Memory B cell (primary cell): ENCODE measurements at places on chromosomes 11 and 22.

DNA sequence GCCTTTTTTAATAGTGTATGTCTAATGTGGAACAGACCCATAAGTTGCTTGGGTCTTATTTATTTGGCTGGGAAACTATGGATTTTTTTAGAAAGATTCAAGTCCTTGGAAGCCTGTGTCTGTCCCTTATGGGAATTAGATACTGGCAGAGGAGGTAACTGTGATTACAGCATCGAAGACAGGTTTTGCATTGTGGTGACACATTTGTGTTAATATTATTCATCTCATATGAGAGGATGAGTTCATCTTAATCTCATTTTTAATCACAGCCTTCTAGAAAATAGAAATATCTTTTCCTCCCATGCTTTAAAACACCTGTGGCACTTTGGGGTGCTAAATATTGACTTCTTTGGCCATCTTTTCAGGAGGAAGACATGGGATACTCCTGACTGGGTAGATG is 9.2 kb downstream of the TAB1 start:
- DNase-seq, result no peak

- no peak for DNase-seq
Measured at GRCh38 chr11:27524155-27524554, 17.6 kb upstream of the LIN7C start.

DNA sequence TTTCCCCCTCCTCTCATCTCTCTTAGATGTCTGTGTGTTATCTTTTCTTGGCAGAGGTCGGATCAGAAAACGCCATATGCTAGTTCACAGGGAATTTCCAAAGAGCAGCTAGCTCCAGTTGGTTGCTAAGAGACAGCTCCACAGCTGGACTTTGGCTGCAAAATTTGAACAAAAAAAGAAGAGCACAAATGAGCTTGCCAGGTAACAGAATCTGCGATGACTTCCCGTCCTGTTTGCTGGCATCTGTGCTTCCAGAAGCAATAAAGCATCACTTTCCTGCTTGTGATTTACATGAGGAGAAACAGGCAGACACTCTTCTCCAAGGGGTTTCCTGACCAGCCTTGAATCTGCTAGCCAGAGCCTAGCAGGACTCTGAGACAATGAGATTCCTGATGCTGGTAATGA is 596.0 kb upstream of the B3GAT1 start:
- DNase-seq, result no peak

DNA sequence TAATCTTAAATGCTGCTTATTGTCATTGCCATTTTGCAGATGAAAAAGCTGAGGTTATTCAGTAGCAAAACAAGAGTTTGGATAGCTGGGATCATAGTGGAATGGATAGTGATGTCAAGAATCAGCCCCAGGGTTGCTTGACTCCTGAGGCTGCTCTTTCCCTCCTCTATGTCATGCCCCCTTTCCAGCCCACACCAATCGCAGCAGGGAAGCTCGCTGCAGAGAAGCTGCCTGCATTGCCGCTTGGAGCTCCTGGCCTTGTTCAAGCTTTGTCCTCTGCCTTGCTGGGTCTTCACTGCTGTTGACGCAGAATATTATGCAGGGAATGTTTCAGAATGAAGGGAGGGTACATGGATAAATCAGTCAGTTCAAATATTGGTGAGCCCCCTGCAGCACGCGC is 128.8 kb upstream of the RASSF10 start:
- no peak for DNase-seq

DNA sequence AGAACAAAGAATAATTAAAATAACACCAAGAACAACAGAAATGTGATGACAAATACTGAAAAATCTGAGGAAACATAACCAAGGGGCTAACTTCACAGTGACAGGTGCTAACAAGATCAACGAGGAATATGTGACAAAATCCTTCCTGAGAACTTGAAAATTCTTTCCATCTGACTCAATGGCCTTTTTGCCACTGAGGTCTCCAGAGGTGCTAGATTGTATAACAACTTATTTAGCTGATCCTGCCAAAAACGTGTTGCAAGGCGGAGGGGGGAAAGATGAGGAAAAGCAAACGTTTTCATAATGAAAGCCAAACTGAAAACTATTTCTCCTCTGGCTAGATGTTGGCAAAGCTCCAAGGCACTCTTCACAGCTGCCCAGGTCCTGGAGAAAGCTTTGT is 364.5 kb downstream of the NTM start:
- no peak for DNase-seq

- DNase-seq, result no peak
Measured at GRCh38 chr11:120538707-120539106, 27.2 kb downstream of the GRIK4 start.

DNA sequence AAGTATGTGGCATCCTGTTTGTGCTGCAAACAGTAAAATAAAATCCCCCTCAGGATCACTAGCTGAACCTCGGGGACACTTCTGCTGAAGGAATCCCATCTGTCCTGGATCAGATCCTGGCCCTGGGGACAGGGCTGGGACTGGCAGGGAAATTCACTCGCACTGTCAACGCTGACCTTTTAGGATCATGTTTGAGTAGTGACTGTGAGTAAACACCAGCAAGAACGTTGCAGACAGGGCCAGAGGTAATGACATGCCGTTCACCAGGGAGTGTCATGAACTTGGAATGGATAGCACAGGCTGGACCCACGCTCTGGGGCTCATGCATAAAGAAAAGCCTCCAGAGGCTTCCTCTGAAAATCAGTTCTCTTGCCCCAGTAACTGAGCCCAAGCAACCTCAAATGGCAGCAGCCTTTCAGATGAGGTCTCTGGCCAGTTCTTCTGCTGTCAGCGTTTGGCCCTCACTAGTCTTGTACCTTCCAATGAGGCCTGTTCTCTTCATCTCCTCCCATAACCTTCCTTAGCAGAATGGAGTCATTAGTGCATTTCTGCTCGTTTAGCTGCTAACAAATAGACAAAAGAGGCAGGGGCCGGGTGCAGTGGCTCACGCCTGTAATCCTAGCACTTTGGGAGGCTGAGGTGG is 51.0 kb upstream of the BARX2 start:
- DNase-seq, result no peak

- no peak for DNase-seq
Measured at GRCh38 chr22:27416511-27417420, 384.8 kb downstream of the MN1 start.

DNA sequence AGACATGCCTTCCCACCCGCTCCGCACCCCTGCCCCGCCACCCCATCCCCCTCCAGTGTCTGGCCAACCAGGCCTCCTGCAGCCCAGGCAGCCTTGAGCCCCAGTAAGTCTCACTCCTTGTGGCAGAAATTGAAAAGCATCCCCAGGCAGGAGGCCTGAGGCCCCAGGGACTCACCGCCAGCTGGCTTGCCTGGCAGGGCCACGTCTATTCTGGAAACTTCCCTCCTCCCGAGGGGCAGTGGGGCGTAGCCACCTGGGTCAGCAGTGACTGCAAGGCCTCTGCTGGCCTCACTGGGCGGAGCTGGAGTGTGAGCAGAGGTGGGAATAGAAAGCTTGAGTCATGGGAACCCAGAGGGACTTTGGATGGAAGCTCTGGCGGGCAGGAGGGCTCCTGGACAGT is 26.3 kb downstream of the ANO1 start:
- no peak for DNase-seq

DNA sequence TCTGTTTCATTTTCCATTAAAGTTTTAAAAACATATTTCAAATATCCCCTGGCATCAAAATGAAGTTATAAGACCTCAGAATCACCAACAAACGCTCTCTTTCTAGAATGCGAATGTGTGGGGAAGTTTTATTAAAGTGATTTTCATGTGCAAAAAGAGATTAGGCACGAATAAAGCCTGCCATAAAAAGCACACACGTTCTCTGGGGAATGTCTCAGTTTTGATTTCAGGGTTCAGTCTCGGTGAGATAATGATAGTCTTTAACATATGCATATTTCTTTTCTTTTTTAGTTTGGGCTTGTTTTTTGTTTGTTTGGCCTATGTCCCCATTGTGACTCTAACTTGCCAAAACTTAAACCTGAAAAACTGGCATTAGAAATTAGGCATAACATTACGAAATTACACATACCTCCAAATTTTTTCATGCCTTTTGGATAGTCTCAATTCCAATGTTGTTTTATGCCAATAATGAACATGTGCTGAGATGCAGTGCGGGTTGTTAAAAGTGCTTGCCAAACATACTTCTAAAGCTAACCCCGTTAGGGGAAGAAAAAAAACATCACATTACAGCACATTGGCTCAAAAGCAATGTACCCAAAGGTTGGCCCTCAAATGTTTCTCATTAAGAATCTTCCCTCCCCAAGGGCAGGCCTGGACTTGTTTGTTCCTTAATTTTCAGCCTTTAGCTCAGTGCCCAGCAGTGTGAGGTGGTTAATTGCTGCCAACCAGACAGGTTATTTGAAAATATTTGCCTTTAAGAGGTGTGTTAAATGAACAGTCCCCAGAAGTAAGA is 33.2 kb upstream of the FBLN1 start:
- no peak for DNase-seq

- DNase-seq, result no peak
Measured at GRCh38 chr22:34608540-34609115, 457.3 kb upstream of the ISX start.

GRCh38 chr11:103433386-103434072 is 324.3 kb downstream of the DYNC2H1 start:
- DNase-seq, result no peak

DNA sequence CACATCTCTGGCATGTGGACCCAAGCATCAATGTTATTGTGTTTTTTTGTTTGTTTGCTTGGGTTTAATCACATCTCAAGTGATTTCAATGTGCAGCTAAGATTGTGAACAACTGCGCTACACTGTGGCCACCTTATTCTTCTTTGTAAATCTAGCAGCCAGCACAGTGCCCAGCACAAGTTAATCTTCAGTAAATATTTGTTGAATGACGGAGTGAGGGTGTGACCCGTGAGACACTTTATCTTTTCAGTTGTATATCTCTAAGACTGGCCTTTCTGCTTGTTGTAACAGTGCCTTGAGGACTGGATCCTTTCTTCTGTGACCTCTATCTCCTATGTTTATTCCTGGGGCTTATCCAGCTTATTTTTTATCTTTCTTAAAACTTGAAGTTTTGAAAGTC is 21.4 kb upstream of the AMOTL1 start:
- no peak for DNase-seq

DNA sequence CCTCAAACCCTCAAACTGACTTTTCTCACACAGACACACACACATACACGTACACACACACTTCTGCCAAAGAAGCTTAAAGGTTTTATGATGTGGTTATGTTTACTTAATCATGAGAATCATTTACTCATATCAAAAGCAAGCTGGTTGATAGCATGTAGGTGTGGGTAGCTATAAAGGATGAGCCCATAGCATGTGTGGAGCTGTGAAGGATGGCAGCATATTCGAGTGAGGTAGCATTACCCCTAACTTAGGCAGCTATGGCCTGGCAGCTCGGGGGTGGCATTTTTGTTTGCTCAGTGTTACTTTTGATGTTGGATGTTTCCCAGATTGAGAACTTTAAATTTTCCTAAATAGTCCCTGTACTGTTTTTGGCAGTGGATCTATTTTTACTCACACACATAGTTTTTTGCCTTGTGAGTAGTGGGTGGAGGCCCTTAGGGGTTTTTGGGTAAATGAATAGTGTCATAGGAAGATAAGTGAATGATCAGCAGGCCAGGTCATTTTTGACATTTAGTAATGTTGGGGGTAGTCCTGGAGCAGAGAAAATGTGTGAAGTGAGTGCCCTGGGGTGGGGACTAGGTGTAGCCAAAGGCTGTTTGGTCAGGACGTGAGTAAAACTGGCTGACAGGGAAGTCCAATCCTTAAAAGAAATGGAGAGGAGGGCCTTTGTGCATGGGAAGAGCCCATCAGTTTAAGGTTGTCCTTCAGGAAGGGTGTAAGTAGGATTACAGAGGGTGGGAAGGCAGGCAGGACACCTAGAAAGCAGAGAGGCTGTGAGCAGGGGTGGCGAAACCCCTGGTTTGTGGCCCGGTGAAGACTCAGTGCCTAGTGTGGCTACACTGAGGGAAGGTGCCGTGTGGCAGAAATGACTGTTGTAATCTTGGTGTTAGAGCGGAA is 7.1 kb downstream of the YWHAH start:
- DNase-seq, result no peak

GRCh38 chr11:134483857-134484256 is 71.8 kb upstream of the B3GAT1 start:
- no peak for DNase-seq

- DNase-seq, result no peak
Measured at GRCh38 chr11:21088930-21089329, 419.5 kb downstream of the NELL1 start.

GRCh38 chr22:27581688-27582087 is 219.9 kb downstream of the MN1 start:
- DNase-seq, result no peak

DNA sequence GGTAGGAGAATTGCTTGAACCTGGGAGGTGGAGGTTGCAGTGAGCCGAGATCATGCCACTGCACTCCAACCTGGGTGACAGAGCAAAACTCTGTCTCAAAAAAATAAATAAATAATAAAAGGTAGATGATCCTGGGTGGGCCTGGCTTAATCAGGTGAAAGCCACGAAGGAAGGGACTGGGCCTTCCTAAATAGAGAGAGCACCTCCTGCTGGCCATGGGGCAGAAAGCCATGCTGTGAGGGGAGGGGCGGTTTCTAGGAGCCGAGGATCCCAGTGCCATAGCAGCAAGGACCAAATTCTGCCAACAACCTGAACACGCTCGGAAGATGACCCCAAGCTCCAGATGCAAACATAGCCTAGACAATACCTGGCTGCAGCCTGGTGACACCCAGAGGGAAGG is 24.5 kb upstream of the DGKZ start:
- DNase-seq, result no peak

GRCh38 chr22:24103301-24103700 is 78.0 kb upstream of the SUSD2 start:
- DNase-seq, result no peak

GRCh38 chr11:134119094-134119493 is 50.2 kb downstream of the JAM3 start:
- no peak for DNase-seq

- DNase-seq, result no peak
Measured at GRCh38 chr11:34960277-34960676, 43.9 kb downstream of the PDHX start.

DNA sequence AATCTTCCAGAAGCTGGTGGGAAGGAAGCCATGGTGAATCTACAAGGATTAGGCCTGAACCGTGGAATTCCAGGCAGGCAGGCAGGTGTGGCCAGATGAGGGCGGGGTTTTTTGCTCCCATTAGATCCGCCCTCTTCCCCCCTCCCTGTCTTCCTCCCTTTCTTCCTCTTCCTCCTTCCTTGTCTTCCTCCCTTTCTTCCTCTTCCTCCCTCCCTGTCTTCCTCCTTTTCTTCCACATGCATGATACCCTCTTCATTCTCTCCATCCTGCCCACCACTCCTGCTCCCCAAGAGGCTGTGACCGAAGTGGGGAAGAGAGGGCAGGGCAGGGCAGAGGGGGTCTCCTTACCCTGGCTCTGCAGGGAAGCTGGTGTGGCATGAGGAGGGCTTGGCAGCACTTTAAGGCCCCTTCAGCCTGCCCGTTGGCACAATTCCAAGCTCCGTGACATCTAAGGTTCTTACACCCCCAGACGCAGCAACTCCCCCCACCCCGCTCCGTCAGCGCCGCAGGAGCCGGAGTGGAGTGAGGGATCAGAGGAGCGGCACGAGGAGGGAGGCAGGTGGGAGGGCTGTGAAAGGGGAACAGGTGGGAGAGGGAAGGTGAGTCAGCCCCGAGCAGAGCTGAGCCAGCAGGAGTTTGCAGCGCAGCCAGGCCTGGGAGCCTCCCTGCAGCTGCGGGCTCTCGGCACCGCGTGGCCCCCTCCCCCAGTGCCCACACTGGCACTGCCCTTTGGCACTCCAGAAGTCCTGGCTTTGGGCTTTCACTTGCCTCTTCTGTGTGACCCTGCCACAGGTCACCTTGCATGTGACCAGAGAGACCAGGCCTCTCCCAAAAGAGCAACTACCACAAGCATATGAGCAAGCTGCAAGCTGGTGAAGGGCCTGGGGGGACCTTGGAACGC is 32.1 kb downstream of the KCNJ4 start:
- DNase-seq, result no peak
